ENCODE measurements at places on chromosomes 16 and 17.

GRCh38 chr17:59754552-59754951 is 47.1 kb downstream of the VMP1 start:
- peak; percentile 100 for DNase-seq

DNA sequence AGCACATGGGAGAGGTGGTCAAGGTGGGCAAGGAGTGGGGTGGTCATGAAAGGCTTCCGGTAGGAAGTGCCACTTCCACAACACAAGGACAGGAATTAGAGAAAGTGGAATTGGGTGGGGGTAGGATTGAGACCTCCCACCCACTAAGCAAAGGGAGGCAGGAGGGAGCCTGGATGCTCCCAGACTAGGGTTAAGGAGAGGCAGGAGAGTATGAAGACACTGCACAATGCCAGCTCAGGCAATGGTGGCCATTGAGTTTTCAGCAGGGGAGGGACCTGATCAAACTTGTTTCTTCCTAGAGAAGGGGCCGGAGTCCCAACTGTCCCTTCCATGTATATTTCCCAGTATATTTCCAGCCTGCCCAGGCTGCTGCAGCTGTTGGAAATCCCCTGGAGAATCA is 3.1 kb upstream of the RAB11FIP4 start:
- DNase-seq, result no peak

DNA sequence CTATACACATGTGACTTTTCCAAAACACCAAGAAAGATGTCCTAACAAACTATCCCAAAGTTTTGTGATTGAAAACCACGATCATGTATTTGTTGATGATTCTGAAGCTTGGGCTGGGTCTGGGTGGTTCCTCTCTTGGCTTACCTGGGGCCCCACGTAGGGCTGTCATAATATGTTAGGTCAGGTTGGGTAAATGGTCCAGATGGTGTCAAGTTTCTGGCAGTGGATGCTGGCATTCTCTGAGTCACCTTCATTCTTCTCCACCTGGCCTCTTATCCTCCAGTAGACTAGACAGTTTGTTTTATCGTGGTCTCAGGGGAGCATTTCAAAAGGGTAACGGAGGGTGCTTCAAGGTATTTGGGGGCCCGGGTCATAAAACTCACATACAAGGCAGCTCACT is 39.4 kb downstream of the SYCE1L start:
- no peak for DNase-seq

DNA sequence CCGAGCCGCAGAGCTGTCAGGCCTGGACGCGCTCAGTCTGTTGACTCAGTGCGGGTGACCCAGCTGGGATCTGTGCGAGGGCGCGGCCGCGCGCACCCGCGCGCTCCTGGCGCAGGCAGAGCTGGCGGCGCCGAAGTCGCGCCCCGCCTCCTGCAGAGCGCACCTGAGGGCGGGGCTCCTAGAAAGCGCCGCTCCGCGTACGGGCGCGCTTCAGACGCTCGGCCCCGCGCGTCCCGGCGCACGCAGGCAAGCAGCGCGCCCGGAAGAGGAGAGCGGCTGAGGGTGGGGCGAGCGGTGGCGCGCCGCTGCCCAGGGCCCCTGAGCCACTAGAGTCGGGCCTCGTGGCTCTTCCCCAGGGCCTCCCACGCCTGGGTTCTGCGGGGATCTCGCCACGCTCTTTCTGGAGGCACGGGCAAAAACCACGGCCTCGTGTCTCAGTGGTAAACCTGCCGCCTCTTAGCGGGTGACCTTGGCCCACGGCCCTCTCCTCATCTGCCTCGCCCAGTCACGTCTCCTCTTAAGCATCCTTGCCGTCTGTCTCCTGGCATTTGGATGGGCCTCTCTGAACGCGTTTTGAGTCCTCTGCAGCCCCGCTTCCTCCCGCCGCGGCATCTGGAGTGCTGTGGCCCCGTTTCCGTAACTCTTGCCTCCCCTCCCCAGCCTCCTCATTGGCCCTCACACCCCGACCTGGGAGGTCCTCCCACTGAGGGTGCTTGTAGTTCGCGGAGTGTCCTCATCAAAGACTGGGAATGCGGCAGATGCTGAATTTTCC is at the start of gene ABCA5:
Gene ABCA5 (minus strand): TSS at position 74 of the 772 bp plus-strand sequence. CDS start 12,718 bp downstream, outside the sequence.
- DNase-seq, result peak; percentile 95

- peak; percentile 37 for DNase-seq
Measured at GRCh38 chr17:38403491-38403890, 24.8 kb upstream of the ARHGAP23 start.

DNA sequence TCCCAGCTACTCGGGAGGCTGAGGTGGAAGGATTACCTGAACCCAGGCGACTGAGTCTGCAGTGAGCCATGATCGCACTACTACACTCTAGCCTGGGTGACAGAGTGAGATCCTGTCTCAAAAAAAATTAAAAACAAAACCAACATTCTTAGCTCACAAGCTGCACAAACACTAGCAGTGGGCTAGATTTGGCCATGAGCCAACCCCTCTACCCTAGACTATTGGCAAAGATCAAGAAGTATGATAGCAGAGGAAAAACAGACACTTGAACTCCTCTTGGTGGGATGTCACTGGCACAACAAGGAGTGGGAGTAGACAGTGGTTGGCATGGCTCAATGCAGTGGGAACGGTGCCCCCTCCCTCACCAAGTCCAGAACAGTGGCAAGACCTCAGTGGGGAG is 19.6 kb upstream of the RIPOR1 start:
- no peak for DNase-seq

GRCh38 chr17:10229181-10229580 is 30.8 kb upstream of the GAS7 start:
- no peak for DNase-seq

- no peak for DNase-seq
Measured at GRCh38 chr16:12210925-12211869, 234.7 kb downstream of the SNX29 start.

DNA sequence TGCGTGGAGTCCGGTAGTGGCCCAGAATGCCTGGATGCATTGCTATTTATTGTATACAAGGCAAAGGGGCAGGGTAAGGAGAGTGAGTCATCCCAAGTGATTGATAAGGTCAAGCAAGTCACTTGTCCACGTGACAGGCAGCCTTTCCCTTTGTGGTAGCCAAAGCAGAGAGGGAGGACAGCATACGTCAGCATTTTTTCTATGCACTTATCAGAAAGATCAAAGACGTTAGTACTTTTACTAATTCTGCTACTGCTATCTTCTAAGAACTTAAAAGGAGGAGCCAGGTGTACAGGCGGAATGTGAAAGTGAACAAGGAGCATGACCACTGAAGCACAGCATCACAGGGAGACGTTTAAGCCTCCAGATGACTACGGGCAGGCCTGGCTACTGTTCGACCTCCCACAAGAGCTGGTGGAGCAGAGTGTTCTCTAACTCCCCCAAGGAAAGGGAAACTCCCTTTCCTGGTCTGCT is 47.9 kb upstream of the ARL4D start:
- DNase-seq, result no peak

- peak; percentile 56 for DNase-seq
Measured at GRCh38 chr17:72193391-72194106, 72.7 kb downstream of the SOX9 start.

DNA sequence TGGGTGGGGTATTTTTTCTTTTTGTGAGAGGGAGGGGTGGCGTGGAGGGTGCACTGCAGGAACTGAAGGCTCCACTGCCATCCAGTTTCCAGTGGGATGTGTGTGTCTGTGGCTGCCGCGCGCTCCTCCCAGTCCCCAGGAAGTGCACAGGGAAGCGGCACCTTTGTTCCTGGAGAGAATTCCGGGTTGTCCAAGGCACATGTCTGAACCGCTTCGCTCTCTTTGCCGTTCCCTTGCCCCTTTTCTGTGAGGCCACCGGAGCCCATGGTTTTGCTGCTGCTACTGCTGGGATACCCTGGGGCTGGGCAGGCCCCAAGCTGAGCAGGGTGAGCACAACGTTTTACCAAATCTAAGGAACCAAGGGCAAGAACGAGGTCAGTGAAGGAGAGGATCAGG is 19.5 kb downstream of the ACSF3 start:
- no peak for DNase-seq

DNA sequence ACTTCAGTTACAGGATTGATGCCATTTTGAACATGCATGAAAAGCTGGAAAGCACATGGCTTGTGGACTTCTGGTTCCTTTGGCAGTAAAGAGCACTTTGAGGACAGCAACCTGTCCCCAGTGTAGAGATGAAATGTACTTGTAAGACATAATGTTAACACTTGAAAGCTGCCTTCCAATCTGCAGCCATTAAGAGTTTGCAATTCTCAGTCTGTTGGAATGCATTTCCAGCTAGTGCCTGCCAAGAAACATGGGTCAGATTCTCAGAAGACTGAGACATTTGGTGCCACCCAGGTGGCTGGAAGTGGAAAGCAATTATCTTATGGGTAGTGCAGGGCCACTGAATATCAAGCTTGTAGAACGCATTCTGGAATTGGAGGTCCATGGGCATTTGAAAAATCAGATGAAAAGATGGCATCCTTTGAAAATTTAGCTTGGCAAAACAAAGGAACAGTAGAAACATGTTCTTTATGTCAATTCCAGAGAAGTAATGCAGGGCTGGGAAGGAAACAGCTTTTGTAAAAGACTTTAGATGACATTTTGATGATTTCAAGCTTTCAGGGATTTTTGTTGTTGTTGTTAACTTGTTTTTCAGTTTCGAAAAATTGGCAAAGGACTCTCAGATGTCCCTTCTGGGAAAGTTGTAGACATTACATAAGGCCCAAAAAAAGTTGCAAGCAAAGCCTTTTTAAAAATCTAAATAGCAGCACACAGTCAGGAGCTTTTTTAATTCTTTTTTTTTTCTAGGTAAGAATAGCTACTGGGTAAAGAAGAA is 147.0 kb downstream of the ABCA8 start:
- no peak for DNase-seq

DNA sequence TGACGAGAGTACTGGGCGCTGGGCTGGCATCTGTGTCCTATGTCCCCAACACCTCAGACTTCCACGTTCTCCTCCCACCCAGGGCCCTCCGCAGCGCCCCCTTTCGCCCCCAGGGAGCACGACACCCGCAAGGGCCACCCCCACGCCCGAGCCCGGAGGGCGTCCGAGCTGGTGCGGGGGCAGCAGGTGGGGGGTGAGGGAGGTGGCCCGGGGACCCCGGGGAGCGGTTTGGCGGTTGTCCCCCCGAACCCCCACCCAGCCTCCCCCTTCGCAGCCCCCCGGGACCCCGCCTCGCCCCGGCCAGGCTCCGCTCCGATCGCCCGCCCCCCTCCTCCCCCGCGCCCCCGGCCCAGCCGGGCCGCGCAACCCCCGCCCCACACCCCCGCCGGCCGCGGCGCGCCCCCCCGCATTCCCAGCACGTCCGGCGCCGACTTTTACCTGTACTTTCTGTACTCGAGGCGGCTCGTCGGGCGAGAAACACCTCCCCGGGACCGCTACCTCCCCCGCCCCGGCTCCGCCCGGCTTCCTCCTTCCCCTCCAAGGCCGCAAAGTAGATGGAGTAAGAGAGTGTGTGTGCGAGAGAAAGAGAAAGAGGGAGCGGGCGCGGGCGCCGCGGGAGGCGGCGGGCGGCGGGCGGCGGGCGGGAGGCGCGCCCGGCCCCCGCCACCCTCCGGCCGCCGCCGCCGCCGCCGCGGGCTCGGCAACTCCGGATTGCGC is 901 bp downstream of the CDYL2 start:
- peak; percentile 36 for DNase-seq

DNA sequence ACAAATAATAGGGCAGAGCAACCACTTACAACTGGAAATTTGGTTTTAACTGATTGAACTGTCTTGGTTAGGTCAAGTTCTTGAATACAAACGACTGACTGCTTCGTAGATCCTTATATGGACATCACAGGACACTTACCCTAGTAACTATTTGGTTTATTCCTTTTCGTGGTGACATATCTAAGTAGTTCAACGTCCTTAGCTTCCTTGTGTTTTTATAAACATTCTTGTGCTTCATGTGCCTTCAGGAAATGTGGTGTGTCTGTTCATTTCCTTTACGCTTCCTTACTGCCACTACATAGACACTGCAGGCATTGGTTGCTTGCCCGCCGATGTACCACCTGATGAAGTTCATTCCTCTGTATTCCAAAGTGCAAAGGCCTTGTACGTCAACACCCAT is 59.3 kb downstream of the USP10 start:
- DNase-seq, result no peak

GRCh38 chr17:48462946-48463345 is 32.9 kb upstream of the SKAP1 start:
- DNase-seq, result no peak

DNA sequence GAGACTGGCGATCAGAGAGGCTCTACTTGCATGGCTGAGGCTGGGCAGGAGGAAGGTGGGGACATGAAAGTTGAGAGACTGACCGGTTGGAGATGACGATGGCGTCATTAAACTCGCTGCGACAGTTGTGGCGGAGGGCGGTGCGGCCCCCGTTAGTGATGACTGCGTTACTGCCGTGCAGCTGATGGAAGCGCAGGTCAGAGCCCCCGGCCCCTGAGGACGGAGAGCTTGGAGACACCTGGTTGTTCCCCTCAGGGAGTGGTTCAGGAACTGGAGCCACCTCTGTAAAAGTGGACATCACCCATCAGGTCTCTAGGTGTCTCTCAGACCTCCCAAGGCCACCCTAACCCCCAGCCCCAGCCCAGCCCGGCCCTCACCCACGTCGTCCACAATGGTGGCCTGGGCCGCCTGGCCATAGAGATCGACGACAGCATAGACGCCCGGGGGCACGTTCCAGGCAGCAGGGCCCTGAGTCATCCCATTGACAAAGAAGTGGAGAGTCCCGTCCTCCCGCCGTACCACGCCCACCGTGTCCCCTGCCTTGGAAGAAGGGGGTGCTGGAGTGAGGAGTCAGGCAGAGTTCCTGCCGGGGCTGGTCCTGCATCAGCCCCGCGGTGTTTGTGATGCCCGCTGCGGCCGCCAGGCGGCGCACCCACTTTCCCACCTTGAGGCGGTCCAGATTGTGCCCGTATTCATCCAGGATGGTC is 5.3 kb downstream of the NEURL4 start:
- peak; percentile 69 for DNase-seq

DNA sequence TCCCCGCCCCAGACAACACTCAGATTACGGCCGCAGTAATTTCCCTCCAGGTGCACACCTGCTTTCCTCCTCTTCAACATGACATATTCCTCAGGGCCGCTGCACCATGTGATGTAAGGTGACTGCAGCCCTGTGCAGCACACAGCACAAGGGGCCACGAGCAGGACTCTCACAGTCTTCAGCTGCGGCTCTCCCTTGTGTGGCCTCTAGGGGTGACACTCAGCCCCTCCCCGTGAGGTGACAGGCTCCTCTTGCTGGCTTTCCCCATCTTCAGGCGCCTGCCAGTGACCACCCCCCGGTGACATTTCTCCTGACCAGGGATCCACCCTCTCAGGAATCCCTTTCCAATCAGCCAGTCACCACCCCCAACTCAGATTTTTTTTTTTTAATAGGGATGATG is 31.3 kb upstream of the ABCC3 start:
- DNase-seq, result peak; percentile 19

- peak; percentile 69 for DNase-seq
Measured at GRCh38 chr17:9522074-9522473, 53.5 kb downstream of the STX8 start.

GRCh38 chr17:65576939-65577338 is 15.5 kb upstream of the AXIN2 start:
- no peak for DNase-seq

GRCh38 chr17:14268264-14268663 is 31.6 kb upstream of the CDRT15 start:
- no peak for DNase-seq

GRCh38 chr17:27912964-27913363 is 19.8 kb upstream of the LYRM9 start:
- no peak for DNase-seq
